ENCODE measurements at places on chromosomes 7 and 10.

DNA sequence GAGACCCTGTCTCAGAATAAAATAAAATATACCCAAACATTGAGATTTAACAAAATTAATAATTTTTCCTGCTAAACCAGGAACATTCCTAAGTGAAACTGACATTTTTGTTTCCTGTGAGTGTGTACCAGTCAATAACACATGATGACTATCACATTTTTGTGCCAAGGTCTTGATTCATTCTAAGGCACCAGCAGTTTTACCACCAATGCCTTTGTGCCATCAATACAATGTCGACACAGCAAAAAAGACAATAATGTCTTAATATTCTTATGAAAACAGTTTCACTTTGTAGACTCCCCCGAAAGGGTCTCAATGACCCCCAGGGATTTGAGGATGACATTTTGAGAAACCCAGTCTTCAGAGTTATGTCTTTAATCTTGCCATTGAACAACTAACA is 7.2 kb upstream of the CADPS2 start:
- DNase-seq: no peak

DNA sequence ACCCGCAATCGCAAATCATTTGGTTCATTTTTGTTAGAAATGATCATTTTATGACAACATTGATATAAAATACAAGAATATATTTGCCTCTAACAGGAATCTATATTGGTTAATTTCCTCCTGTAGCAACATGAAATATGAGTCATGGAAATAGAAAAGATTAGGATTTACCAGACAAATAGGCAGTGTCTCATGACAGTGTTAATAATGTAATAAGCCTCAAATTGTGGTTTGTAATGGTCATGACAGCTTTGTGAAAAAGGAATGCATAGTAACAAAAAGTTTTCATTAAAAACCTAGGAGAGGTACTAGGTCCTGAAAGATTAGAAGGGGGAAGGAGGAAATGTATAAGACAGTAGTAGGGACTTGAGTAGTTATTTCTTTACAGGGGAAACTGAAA is 7.9 kb upstream of the SLK start:
- peak; percentile 18 for DNase-seq

- DNase-seq: no peak
These were observed 131.1 kb downstream of the CAMK1D start for GRCh38 chr10:12480440-12480839.

DNA sequence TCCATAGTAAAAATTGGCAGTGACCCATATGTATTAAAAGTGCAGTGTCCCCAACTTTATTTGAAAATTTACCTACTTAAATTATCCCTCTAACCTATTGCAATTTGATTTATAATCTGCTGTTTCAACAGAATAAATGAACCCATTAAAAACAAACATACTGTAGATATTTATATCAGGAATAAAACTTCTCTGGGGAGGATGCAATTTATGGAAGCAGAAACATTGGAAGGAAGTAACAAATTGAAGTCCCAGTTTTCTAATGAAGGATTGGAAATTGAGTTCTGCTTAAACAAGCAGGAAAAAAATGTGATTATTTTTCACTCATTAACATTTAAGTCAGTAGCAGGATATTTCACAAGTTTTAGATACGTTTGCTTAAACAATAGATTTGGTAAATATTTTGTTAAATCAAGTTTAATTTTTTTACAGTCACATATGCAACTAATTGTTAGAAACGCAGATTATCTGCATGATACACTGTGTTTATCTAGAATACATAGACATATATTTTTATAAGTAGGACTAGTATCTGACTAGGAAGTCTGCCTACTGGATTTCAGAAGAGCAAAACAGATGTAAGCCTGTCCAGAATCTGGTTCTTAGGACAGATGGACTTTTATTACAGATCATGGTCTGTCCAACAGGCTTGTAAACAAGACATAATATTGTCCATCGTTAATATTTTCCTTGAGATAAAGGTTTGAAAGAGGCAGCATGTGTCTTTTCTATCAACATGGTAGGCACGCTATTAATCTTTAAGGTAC is 5.3 kb downstream of the AGMO start:
- DNase-seq: no peak

DNA sequence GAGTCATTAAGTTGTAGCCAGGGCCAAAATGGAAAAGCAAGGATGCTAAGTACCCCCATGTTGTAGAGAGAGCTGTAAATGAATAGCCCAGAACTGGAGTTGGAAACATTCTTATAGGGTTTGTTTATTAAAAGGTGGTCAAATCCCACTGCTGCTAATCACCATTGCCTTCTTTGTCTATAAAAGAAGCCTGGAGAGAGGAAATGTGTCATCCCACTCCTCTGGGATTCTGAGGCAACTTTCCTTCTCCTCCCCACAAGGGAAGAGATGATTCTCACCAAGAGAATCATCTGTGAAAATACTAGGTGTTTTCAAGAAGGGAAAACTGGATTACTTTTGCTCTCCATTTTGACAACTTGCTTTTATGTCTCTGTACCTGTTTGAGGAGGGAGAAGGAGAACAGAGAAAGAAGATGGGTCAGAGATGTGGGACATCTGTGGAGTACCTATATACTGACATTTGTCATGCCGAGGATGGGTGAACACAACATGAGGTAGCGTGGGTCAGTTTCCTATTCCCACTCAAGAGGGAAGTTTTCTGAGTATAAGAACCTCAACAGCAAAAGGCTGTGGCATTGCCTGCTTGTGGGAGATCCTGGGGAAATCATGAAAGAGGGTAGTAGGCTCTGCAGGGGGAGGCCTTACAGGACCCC is 262.2 kb downstream of the KIF20B start:
- no peak for DNase-seq

DNA sequence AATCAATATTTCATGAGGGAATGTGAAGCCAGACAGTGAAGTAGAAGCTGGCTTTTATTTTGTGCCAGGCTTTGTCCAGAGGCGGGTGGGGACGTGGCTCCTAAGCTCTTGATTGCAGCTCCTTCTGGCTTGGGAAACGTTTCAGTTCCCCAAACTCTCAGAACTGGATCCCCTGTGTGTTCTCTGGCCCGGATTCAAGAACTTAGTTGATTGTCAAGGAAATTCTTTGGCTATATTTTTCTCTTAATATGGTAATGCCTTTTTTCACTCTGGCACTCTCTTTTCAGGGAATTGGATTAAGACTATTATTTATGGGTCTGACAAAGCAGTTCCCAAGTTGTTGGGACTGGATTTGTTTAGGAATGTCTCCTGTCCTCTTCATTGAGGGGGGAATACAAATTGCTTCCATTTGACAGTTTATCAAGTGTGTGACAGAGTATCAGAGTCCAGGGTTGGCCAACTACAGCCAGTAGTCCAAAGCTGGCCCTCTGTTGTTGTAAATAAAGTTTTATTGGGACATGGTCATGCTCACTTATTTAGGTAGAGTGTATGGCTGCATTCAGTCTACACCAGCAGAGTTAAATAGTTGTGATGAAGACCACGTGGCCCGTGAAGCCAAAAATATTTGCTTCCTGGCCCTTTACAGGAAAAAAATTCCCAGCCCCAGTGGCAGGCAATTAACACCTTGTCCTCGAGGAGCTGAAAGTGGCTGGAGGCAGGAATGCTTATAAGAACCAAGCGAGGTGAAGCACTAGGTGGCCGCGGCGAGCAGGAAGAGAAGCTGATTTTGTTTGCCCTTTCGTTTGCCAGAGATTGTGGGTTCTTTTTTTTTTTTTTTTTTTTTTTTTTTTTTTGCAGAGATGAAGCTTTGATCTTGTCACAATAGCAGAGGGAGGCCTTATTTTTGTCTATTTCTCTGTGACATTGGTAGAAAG is 34.3 kb downstream of the HTRA1 start:
- DNase-seq: peak; percentile 93

GRCh38 chr10:69470463-69471384 is 19.5 kb downstream of the TSPAN15 start:
- no peak for DNase-seq

DNA sequence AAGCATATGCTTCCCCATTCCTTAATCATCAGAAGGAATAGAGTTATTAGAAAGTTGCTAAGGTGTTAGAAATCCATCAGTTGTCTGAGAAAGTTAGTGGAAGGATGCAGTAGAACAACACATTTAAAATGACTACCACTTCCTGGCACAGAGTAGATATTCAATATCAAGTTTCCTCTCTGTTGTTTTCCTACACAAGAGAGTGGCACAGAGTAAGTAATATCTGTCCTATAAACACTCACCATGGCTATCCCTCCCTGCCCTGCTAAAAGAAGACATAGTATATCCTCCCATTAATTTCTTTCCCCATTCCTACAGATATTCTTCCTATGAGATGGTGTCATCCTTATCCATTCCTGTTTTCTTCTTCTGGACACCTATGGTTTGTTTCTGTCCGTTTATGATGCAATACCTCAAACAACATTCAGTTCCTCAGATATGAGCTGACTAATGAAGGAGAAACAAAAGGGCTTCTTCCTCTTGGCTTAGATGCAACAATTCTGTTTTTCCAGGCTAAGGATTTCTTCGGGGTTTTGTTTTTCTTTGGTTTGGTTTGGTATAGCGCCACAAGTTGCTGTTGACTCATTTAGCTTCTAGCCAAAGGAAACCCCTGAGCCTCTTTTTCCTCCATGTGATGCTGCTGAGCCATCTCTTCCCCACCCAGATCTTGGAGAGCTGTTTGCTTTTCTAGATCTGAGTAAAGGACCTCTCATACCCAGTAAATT is 32.9 kb upstream of the BPGM start:
- peak; percentile 100 for DNase-seq

DNA sequence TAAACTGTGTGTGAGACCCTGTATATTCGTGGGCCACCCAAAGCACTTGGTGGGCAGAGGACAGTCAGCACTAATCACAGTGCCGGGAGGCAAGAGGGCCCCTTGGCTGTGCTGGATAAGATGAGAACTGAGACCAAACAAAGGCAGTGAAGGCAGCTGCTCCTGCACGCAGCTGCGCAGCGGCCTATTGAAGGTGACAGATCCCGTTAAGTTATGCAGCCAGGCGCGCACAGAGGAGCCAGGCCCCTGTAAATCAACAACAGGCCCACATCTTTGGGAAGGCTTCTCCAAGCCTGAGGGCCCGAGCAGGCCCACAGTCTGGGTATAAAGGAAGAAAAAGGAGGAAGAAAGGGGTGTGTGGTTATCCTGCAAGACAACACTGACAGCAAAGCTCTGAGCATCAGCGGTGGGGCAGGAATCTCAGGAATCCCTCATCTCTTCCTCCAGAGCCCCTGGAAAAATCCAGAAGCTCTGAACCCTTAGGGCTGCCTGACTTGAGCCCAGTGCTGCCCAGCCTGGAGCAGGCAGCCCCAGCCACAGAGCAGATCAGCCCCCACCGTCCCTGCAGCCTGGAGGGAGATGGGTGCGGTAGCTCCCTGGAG is 154.2 kb downstream of the ARHGAP12 start:
- no peak for DNase-seq

GRCh38 chr10:76252733-76253132 is 821.3 kb downstream of the LRMDA start:
- no peak for DNase-seq

DNA sequence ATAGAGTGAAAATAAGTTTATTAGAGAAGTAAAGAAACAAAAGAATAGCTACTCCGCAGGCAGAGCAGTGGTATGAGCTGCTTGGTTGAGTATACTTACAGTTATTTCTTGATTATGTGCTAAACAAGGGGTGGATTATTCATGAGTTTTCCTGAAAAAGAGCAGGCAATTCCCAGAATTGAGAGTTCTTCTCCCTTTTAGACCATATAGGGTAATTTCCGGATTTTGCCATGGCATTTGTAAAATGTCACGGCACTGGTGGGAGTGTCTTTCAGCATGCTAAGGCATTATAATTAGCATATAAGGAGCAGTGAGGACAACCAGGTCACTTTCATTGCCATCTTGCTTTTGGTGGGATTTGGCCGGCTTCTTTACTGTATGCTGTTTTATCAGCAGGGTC is 25.7 kb upstream of the GALNT17 start:
- no peak for DNase-seq

GRCh38 chr7:140677496-140677895 is 4.8 kb downstream of the ADCK2 start:
- no peak for DNase-seq

- no peak for DNase-seq
These were observed 232.5 kb upstream of the IGFBP3 start for GRCh38 chr7:46153583-46153950.

DNA sequence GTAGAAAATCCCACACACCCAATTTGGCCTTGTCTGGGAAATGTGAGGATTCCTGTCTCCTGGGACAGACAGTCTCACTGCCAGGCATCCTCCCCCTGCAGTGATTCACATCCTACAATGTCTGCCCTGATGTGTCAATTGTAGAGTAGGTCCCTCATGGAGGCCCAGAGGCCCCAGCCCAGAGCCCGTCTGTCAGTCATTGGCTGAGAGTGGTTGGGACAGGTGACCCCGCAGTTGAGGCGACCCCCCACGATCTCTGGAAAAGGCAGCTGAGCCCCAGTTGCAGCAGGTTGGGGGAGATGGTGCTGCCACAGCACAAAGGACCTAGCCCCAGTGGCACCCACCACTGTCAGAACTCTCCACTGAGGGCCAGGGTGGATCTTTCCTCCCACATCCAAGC is 84.3 kb upstream of the INSIG1 start:
- peak; percentile 63 for DNase-seq

DNA sequence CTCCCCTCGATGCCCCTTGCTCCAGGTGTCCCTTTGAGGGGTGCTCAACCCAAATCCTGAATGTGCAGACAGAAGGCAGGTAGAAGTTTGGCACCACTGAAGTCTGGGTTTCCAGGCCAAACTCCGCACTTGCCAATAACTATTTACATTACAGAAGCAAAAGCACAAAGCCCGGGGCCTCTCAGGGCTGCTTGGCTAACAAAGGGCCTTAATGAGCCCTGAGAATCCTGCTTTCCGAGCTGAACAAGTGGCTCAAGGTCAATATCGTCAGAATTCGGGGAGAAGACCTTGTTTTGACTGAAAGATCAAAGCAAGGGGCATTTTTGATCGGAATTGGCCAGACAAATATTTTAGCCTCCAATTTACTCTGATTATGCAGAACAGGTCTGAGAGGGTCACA is 189.9 kb downstream of the HERPUD2 start:
- no peak for DNase-seq

DNA sequence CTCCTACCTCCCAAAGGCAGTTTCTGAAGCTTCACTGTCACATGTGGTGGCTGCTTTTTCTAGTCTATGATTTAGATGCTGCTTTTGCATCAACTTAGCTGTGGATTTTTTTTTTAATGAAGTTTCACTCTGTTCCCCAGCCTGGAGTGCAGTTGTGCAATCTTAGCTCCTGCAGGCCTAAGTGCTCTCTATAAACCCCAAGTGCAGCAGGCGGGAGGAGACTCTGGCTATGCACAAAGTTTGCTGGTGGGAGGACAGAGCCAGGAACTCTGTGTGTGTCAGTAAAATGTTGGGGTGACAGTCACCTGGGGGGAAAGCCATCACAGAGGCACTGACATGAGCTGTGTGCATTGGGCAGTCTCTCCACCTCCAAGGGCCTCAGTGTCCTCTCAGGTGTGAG is 138.8 kb upstream of the FAM20C start:
- DNase-seq: no peak

- peak; percentile 34 for DNase-seq
These were observed 40.5 kb upstream of the PRKAR1B start for GRCh38 chr7:767580-767940.

- peak; percentile 37 for DNase-seq
These were observed 2.4 kb downstream of the GNG11 start for GRCh38 chr7:93923942-93924341.

GRCh38 chr7:68729371-68729770 is 868.9 kb upstream of the AUTS2 start:
- no peak for DNase-seq

Measured in fibroblast of the aortic adventitia (primary cell).